ENCODE measurements at places on chromosomes 16 and 17.

GRCh38 chr16:58579587-58579986 lies 50.0 kb downstream of the CNOT1 start:
- no peak for DNase-seq

GRCh38 chr17:38920374-38921291 lies 4.8 kb upstream of the LASP1NB start:
- no peak for DNase-seq

DNA sequence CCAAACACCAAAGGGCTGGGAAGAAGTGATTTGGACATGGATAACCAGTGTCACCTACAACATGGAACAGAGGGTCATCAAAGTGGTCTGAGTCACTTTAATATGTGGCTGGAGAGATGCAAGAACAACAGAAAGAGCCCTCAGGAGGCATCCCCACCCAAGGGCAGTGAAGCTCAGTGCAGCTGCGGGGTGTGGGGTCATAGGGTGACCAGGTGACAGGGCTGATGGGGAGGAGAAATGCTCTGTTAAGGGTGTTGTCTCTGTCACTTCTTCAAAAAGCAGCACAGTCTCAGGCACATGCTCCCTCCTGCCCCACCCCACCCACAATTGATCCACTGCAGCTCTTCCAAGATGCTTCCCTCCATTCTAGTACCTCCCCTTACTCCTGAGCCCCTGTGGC lies 819.1 kb downstream of the KCNJ18 start:
- DNase-seq, result no peak

- DNase-seq, result peak; percentile 99
These were observed 12.3 kb downstream of the SMIM5 start for GRCh38 chr17:75645501-75645888.

- DNase-seq, result no peak
These were observed 2.3 kb downstream of the RPUSD1 start for GRCh38 chr16:785563-786535.
